Dorsolateral prefrontal cortex (tissue), 122 donors: ENCODE measurements at places on chromosomes 2 and 18.

DNA sequence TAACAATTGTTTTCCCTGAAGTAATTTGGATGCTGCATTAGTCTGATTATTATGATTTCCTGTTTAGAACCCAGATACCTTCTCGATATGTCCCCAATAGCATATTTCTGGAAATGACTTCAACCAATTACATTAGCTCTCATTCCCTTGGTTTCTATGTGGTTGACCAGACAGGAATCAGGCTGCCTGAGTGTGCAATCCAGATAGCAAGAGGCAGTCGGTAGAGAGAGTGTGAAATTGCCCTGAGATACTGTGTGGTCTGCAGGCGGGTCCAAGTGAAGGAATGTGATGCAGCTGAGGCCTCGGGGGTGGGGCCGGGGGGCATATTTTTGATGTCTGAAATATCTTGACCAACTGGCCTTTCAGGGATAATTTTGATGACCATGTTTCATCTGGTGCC, 143.9 kb upstream of the ITGA6 start:
- DNase-seq = no peak

DNA sequence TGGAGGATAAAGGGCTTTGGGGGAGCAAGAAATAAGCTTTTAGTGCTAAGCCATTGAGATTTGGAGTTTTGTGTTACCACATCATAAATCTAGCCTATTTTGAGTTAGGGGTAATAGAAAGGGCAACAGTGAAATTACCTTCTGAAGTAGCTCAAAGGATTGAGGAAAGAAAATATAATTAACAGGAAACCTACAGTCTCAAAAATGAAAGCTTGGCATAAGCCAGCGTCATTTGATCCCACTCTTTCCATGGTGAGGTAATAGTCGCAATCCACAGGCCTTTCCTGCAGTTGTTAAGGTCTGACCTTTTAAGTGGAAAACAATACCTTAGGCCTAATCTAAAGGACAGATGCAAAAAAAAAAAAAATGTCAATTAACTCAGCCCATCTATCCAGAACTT, 182.7 kb downstream of the UXS1 start:
- no peak for DNase-seq

DNA sequence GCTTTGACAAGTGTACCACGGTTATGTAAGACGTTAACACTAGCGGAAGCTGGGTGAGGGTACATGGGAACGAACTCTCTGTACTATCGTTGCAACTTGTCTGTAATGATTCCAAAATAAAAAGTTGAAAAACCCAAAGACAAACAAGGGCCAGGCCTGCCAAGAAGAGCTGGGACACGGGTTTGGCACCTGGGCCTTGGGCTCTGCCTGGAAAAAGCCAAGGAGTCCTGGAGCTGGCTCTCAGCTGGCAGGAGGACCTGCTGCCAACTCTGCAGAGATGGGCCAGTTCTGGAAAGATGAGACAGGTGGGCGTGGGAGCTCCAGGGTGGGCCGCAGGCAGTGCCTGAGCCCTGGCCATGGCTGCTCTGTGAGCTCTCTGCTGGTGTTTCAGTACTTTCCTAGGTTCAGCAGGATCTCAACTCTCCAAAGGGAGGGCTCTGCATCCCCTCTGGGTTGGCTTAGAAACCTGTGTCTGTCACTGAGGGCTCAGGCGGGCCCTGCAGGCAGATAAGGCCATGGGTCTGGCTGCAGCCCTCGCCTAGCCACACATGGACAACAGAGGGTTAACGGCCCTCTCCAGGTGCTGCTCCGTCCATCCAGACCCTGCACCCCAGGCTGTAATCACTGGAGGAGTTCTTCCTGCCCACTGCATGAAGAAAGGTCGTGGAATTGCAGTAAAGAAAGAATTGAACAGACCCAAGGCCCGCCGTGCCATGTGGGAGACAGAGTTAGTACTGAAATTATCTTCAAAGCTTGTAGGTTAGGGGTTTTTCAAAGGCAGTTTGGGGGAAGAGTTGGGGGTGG, 89.9 kb downstream of the RHOB start:
- peak; percentile 36 for DNase-seq

DNA sequence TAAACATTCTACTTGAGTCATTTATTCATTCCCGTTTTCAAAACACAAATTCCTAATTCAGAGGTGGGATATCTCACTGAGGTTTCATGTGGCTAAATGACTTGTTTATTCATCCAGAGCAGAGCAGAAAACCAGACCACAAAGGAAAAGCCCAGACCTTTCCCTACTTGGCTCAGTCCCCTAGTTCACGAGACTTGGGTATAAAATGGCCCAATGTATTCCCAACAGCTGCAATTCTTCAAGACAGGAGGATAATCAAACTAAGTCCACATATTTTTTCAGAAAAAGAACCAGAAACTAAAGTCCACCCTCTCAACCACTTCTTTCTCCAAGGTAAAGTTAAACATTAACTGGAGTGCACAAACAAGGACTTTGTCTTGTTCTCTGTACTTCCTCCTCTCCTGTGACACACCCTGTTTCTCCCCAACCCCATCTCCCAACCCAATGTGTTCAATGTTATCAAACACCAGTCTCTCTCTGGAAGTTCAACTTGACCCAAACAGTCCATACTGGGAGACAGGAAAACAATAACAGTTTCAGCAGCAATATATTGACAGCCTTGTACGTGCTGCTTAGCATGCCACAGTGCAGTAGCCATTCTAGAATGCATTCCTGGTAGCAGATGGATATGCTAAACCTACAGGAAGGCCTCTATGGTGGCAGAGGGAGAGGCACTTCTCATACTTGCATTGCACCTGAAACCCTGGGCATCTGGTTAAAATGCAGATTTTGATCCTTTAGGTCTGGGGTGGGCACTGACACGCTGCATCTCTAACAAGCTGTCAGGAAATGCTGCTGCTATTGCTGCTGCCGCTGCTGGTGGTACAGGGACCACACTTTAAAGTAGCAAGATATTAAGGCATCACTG, 110.7 kb downstream of the INO80D start:
- no peak for DNase-seq

DNA sequence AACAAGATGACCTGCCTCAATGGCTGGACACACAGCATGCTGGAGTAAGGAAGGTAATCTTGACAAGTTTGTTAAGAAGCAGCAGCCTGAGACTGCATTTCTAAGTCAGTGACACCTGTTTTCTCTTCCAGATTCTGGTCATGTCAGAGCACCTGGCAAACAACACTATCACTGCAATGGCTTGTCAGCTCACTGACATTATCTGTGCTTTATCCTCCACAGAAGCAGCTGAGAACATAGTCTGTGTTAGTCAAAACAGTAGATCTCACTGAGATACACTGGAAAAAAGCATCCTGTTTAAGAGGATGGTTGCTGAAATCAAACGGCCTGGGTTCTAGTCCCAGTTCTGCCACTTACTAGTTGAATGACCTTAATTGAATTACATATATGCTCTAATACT, 355.2 kb downstream of the RIT2 start:
- no peak for DNase-seq

- DNase-seq = no peak
Observed at GRCh38 chr2:46798041-46798440, 117.6 kb downstream of the MCFD2 start.

DNA sequence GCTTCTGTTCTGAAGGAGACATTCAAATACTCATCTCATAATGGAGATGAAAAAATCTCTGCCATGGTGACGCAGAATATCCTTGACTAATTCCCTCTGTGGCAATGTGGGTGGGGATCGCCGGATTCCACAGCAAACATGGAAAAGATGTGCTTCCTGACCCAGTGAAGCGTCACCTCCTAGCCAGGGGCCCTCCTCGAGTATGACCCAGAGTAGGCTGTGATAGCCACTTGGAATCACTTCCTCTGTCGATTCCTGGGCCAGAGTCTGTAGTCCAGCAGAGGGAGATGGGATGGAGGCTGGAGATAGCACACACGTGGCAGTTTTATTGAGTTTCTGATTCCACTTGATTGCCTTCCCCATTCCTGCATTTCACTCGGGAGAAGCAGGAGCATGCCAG, 36.8 kb downstream of the DRC1 start:
- DNase-seq = no peak

GRCh38 chr2:3344897-3345296, 32.7 kb downstream of the EIPR1 start:
- peak; percentile 71 for DNase-seq

DNA sequence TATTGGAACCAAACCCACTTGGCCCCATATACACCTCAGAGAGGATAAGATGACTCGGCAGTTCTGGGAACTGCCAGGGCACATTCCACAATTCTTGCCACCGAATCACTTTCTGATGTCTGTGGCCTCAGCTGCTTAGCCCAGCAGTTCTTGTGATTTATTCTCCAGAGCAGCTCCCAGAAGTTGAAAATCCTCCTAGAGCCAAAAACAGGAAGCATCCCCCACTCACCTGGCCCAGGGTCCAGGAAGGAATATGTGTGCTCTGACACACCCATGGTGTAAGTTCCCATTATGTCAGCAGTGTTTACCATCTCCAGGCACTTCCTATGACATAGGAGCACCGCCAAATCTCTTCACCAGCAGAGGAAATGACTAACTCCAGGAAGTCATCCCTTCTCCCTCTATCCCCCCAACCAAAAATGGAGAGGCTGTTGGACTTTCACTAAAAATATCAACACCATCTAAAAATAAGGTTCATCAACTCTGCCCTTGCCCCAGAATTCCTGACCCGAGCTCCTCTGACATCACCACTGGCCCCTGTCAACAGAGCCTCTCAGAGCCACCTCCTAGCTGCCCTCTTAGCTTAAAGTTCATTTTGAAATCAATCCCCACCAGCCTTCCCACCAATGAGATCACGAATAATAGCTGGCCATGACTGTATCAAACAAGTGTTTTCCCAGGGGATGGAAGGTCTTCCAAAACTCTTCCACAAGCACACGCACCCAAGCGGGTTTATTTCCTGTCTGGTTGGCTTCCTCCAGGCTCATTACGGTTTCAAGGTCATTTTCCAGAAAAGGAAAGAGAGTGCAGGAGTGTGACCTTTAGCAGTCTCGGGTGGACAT, 223.1 kb upstream of the PARD3B start:
- no peak for DNase-seq

DNA sequence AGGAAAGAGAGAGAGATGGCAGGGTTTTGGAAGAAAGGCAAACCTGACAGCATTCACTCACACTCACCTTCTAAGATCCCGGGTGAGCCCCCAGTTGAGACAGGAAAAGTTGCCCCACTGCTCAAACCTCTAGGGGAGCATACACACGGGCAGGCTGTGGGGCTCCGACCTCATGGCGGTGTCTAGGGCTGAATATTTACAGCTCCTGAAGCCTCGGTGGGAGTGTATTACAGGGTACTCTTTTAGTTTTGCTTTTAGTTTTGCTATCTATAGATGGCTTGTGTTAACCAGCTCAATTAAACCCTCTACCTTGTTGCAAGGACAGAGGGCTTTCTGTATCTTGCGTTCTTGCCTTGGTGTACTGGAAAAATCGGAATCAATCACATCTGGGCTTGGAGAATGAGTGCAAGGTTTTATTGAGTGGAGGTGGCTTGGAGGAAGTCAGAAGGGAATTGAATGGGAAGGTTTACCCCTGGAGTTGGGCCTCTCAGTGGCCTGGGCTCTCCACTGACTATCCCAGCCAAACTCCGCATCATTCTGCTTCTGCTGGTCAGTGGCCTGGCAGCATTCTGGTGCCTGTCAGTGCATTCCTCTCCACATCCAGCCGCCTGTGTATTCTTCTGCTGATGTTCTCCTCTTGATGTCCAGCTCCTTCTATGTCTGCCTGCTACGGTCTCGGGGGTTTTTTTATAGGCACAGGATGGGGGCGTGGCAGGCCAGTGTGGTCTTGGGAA, 10.1 kb upstream of the IFIH1 start:
- no peak for DNase-seq

GRCh38 chr2:79368116-79368630, 144.7 kb upstream of the CTNNA2 start:
- peak; percentile 6 for DNase-seq

DNA sequence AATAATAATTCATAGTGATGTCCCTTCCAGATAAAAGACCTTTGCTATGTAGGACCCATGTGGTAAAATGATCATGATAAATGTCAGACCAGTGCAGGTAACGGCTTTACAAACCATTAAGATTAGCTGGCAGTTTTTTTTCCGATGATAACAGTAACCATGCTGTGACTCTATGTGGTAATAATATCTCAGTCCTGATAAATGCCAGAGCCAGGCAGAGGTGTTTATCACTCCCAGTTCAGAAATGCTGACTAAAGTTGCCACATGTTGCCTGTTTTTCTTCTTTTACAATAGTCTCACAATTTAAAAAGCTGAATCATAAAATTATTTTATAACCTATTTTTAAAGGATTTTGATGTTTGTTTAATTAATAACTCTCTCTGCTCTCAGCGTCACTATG, 565.1 kb downstream of the ARHGAP15 start:
- no peak for DNase-seq

DNA sequence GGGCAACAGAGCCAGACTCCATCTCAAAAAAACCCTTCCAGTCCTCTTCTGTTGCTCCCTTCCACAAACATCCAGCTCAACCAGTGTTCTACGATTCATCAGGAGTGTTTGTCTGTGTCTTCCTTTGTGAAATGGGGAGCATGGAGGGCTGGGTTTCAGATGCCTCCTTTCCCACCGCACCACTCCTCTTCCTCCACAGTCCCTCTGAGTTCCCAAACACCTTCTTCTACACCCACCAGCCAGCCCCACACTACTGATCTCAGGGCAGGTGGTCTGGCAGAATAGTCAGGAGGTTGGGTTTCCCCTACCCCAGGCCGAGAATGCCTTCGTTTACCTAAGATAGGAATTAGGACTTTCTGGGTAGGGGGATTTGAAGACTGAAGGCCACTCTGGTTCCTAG, 36.9 kb downstream of the NGEF start:
- DNase-seq = no peak

DNA sequence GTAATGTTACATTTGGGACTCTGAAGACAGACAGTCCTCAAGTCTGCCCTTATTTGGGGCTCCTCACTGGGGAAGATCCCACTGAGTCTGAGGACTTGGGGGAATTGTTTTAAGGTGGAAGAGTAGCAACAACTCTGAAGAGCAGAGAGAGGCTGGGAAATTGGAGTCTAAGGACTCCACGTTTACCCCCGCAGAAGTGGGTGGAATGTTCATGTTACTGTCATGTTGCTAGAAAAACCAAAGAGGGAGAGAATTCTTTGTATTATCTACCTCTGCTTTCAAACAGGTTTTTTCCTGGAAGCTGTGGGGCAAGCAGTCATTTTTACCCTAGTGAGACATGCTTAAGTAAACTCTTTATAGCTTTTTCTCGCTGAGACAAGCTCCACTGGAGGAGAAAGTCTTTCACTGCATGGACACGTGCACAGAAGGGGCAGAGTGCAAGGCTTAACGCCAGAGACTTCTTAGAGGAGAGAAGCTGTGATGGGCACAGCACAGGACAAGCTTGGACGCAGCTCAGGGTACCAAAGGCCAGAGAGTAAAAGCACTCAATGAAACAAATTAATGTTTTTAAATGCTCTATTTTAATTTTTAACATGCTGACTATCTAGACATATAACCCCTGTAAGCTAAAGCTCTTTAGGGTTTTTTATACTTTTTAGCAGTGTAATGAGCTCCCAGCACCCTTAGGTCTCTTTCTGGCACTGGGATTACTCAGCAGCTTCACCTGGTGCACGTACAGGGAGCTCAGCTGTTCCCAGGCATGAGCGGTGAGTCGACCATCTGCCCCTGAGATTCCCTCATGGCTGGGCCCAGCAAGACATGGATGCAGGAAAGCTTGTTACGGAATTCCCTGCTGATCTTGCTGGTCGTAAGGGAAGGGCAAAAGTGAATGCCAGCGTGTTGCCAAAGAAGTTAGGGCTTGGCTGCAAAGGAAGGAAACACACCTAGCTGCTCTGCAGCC, 54.5 kb upstream of the BIN1 start:
- no peak for DNase-seq

- peak; percentile 63 for DNase-seq
Observed at GRCh38 chr2:149330127-149331022, at the start of gene LYPD6. Gene LYPD6, plus strand, starts transcription at chr2:149330587. Its CDS starts 107,122 bp downstream, at chr2:149437709.
